ENCODE measurements at places on chromosomes 16 and 17.

DNA sequence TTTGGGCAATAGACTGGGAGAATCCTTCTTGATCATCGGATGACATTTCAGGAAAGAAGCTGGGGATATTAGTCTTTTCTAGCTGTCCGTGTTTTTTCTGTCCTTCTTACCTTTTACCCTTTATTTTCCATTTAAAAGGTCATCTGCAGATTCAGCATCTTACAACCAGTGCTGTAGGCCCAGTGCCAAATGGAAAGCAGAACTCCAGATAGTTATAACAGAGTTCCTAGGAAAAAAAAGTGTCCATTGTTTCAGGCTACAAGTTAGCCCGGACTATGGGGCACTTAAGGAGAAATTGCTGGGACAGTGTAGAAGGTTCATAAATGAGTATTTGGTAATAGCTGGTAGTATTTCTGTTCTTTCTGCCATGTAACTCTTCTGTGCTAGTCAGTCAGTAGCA is 28.4 kb downstream of the LDHD start:
- DNase-seq: no peak

- DNase-seq: no peak
Measured at GRCh38 chr17:82030470-82031302, 792 bp upstream of the RAC3 start.

DNA sequence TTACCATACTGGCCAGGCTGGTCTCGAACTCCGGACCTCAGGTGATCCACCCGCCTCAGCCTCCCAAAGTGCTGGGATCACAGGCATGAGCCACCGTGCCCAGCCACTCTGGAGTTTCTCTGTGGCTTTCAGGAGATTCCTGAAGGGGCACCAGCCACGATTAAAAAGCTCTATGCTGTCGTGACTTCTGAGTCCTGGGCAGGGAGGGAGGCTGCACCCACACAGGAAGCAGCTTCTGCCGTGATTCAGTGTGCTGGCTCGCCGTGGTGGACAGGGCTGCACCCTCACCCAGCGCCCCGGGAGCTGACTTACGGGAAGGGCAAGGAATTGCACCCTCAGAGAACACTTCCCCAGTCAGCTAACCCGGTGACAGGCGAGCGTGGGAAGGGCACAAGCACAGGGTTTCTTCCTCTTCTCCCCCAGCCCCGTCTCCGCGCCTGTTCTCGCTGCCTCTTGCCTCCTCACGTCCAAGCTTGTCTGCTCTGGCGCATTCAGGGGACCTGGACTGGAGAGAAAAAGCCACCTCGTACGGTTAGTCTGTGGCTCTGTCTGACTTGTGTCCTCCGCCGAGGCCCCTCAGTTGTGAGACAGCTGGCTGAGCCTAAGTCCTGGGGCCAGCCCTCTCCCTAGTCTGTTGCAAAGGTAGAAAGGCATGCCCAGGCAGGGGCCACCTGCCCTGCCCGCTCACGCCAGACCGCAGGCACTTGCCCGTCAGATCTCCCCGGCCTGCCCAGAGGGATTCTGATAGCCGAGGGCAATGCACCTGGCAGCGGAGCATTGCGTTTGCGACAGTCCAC is 145.0 kb downstream of the SEC14L1 start:
- DNase-seq: no peak

DNA sequence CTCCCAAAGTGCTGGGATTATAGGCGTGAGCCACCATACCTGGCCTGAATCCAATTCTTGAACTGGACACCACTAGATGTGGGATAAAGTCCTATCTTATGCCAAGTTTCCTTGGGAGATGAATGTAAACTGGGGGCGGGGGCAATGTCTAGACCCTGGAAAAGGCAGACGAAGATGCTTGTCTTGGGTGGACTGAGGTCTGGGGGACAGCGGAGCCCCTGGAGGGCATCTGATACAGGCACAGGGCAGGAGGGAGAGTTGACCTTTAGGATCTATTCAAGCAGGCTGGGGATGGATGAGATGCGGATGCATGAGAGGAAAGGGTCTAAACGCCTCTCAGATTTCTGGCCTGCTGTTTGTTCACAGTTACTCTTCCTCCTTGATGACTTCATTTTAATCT is 11.7 kb downstream of the C1QTNF1 start:
- DNase-seq: no peak

DNA sequence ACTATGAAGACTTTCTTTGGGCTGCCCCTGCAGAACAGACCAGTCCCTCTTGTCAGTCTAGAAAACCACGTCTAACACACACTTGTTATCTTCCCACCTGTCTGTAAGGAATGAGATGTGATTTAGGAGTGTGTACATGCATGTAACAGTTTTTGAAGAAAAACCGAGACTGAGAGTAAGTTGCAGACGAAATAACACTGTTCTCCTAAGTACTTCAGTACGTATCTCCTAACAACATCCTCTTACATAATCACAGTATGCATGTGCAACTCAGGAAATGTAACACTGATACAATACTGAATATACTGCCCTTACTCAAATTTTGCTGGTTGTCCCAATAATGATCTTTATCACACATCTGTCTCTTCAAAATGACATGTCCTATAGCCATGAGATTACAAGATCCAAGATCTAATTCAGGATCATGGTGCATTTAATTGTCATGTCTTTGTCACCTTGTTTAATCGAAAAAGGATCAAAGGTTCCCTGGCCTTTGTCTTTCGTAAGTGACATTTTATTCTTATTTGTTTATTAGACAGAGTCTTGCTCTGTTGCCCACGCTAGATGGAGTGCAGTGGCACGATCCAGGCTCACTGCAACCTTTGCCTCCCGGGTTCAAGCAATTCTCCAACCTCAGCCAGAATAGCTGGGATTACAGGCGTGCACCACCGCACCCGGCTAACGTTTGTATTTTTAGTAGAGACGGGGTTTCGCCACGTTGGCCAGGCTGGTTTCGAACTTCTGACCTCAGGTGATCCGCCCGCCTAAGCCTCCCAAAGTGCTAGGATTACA is 25.6 kb downstream of the CREBBP start:
- DNase-seq: no peak

GRCh38 chr17:43552229-43552837 is 6.2 kb upstream of the ETV4 start:
- DNase-seq: no peak

GRCh38 chr16:53949715-53950410 is 245.9 kb downstream of the FTO start:
- DNase-seq: no peak

GRCh38 chr16:4339909-4340308 is 11.2 kb downstream of the PAM16 start:
- no peak for DNase-seq

DNA sequence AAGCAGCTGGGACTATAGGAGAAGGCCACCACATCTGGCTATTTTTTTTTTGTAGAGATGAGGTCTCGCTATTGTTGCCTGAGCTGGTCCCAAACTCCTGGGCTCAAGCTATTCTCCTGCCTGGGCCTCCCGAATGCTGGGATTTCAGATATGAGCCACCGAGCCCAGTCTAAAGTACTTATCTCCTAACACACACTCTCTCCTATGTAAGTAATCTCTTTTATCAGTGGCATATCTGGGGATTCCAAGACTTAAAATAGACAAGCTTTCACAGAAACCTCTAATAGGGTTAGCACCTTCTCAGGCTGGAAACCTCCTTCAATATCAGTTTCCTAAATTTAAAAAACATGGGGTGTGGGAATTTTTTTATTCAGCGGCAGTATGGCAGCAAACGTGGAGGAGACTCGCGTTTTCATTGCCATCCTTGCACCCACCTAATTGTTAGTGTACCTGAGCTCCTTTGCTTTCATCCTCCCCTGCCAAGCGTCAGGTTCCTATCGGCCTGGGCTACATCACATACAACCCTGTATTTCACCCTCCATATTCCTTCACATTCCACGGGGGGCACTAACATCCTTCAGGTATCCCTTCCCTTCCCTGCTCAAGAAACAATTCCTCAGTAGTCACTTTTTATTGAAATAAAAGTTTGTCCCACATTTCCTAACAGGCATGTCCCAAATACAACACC is 1.1 kb downstream of the EZH1 start:
- no peak for DNase-seq

DNA sequence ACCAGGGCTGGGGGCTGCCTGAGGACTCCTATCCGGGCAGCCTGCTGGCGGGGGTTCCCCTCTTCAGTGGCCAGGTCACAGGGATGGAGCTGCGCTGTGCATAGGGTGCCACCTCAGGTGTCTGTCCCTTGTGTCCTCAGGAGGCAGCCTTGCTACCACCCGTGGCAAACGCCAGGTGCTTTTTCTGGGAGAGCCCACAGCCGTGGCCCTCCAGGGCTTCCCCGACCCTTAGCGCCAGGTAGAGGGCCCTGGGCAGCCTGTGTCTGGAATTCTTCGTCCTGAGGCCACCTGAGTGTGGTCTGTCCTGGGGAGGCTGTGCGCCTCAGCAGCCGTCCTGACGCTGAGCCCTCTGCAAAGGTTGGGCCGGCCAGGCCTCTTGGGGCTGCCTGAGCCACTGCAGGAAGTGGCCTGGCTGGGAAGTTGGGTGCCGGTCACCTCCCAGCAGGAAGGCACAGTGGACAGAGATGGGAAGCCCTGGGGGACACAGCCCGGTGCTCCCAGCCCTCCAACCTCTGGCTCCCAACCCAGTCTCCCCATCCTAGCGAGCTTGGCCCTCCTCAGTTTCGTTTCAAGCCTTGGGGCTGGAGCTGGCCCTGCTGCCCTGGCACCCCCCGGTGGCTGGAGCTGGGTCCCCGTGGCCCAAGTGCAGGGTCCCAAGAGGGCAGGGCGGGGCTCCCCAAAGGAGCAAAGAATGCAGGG is 7.6 kb upstream of the BAIAP3 start:
- DNase-seq: no peak

DNA sequence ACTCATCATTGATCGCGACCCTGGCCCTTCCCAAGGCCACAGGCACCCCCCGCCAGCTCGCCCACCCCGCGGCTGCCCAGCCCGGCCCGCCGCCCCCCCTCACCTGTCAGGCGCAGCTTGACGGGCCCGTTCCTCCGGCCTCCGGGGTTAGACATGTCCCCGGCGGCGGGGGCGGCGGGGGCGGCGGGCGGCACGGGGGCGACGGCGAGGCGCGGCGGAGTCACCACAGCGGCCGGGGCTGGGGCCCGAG is 456 bp downstream of the SMURF2 start:
- no peak for DNase-seq

DNA sequence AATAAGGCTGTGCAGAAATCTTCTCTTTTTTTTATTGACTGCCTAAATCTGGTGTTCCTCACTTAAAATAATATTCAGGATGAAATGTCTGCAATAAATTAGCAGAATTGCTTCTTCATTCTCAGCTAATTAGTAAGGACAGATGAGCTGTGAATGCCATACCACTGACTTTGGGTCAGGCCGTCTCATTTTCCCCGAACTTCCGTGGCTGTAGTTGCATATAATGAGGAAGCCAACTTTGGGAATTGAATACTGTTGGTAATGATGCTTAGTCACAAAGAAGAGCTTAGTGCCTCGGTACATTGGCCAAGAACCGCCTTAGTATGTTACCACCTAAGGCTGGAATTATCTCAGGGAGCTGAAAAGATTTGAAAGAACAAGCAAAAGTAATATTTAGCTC is 47.6 kb downstream of the NUP93 start:
- no peak for DNase-seq

GRCh38 chr16:87407511-87408112 is 15.5 kb downstream of the MAP1LC3B start:
- no peak for DNase-seq

GRCh38 chr17:75020331-75021110 is 8.1 kb downstream of the MRPL58 start:
- DNase-seq: no peak

- no peak for DNase-seq
Measured at GRCh38 chr17:61701334-61701733, 110.3 kb upstream of the NACA2 start.

All from NCI-H1417 treated with DMSO at 0.1 percent for 48 hours (cell line).